ENCODE measurements at places on chromosomes 6 and 20. TPM values are rescaled to one million over a fixed set of nuclear protein-coding genes. Genes with fewer than 3 reads are reported as not detected.

- DNase-seq = no peak
Observed at GRCh38 chr6:132388291-132388690, 13.0 kb downstream of the MOXD1 start.

GRCh38 chr6:126182650-126183311 is 157.1 kb upstream of the CENPW start:
- no peak for DNase-seq

The SLC29A1 gene
- 161 TPM for total RNA-seq

- DNase-seq = no peak
Observed at GRCh38 chr6:139942331-139942730, 567.9 kb upstream of the CITED2 start.

- no peak for DNase-seq
Observed at GRCh38 chr6:56927538-56928453, 27.1 kb upstream of the BEND6 start.

The HSPA12B gene
- 0.26 TPM for total RNA-seq

- no peak for DNase-seq
Observed at GRCh38 chr6:167846997-167847606, 20.4 kb downstream of the AFDN start.
